ENCODE measurements at places on chromosomes 2 and 18.

- no peak for DNase-seq
Measured at GRCh38 chr18:58088691-58089065, 44.7 kb downstream of the NEDD4L start.

DNA sequence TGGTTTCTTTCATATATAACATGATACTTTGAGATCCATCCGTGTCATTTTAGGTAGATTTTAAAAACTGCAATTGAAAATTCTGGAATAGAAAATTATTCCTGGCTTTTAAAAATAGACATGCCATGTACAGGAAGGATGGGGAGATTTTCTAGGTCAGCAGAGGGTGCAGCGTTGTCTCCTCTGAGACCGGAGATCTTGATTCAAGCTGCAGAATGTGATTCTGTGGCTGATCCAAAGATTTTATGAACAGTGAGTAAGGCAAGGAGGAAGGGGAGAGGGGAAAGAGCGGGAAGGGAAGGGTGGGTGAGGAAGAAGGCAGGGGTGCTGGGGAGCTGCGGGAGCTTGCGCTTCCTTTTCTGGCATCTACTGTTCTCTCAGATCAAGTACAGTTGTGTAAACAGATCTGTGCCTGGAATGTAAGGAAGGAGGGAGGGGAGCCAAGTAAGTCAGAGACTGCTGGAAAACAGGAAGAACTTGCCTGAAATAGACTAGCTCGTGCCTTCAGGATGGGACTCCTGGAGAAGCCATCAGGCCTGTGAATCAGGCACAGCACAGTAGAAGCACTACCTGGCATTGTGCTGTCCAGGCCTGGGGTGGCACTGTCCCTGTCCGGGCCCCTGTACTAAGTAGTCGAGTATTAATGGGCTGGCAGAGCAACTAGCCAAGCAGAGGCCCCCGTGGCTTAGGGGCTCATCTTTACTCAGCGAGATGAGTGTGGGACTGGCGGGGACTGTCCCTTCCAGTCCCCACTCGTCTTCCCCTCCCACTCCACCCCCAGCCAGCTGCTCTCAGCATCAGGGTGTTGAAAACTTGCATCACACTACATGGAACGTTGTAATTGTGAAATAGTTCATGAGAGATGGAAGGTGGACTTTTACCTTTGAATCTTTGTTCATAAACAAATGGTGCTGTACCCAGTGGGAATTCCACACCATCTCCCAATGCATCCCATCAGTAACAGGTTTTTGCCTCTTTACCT is 163.5 kb downstream of the UXS1 start:
- no peak for DNase-seq

GRCh38 chr2:163887182-163887581 is 151.4 kb upstream of the FIGN start:
- DNase-seq: no peak

- DNase-seq: no peak
Measured at GRCh38 chr18:32469190-32469651, 1.5 kb downstream of the GAREM1 start.

- no peak for DNase-seq
Measured at GRCh38 chr2:168564641-168565040, 108.6 kb downstream of the CERS6 start.

DNA sequence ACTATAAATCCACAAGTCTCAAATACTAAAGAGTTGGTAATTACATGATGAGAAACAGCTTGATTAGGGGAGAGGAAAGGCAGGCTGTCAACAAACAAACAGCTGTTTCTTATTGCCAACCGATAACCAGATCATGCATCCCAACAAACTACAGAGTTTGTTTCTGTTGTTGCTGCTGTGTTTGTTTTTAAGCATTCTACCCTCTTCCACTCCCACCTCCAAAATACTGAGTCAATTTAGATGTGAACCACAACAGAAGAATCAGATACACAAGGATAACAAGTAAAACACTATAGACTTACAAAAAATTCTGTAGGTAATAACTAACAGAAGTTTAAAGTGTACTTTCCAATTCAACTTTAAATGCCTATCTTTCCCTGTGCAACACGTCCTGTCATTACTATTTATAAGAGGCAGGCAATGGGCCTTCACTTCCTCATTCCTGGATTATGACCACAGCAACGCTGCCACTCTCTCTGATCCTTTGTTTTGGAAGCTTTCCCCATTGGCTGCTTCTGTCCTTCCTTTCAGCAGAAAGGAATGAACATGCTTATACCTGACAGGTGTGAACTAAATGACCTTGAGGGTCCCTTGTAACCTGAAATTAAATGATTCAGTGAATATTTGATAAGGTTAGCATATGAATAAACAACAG is 152.0 kb downstream of the SRBD1 start:
- peak; percentile 62 for DNase-seq

DNA sequence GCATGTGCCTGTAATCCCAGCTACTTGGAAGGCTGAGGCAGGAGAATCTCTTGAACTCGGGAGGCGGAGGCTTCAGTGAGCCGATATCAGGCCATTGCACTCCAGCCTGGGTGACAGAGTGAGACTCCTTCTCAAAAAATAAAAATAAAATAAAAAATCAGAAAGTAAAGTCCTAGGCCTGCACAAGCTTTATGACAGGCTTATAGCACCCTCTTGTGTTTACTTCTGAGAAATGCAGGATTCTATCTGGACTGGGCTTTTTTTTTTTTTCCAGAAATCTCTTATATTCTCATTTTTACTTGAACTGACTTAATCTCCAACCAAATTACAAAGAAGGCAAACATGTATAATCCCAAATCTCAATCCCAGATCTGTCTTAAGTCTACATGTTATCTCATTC is 26.1 kb upstream of the REG3G start:
- DNase-seq: peak; percentile 7

- no peak for DNase-seq
Measured at GRCh38 chr2:130724455-130724854, 4.4 kb upstream of the GPR148 start.

- DNase-seq: no peak
Measured at GRCh38 chr2:236107536-236107935, 60.6 kb downstream of the GBX2 start.

GRCh38 chr2:151930042-151930441 is 101.8 kb upstream of the ARL5A start:
- DNase-seq: no peak

- no peak for DNase-seq
Measured at GRCh38 chr2:236758406-236758805, 188.8 kb downstream of the ACKR3 start.

- no peak for DNase-seq
Measured at GRCh38 chr18:49857708-49858107, 44.4 kb upstream of the ACAA2 start.

- DNase-seq: peak; percentile 26
Measured at GRCh38 chr2:54483426-54483825, 27.3 kb downstream of the SPTBN1 start.

DNA sequence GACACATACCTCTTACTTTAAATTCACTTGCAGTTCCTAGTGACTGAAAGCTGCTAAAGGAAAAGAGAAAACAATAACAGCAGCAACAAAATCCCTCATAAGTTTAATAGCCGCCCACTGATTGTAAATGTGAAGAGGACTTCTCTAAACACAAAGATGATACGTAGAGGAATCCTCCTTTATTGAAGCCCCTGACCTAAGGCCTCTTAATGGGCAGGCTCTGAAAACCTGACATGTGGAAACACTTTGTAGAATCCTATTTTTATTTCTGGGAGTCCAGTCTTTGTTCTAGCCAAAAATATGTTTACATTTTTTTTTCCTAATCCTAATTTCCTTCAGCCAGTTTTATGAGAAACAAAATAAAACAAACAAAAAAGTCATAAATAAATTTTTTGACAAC is 1277.7 kb upstream of the CELF4 start:
- no peak for DNase-seq

DNA sequence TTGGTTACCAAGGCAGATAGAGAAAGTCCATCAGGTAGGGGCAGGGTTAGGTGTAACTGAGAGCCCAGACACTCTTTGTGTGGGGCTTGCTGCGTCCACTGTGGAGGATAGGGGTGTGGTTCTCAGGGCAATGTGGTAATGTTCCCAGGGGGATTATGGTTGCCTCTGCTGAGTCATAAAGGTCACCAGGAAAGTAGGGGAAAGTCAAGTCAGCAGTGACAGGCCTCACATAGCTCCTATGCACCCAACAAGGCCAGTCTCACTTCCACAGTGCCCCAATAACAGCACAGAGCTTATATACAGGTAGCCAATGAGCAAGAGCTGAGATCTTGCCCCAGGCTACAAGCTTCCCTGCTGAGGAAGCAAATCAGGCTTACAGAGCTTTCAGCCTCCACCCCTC is 1438.0 kb upstream of the ZEB2 start:
- DNase-seq: no peak
